PC-3 (cell line): ENCODE measurements at places on chromosomes 12 and 14.

GRCh38 chr14:68775614-68776126, 17.2 kb downstream of the ZFP36L1 start:
- no peaks in the 10 kb centered on the region for H3K36me3 ChIP-seq
- DNase-seq = no peak
- no peak overlapping the region for H3K4me3 ChIP-seq
- H3K4me1 ChIP-seq = peaks cover 37% of the 10 kb centered on the region
- no peaks in the 10 kb centered on the region for H3K27me3 ChIP-seq

GRCh38 chr12:1515428-1515827, 79.0 kb downstream of the FBXL14 start:
- H3K4me3 ChIP-seq = no peak overlapping the region
- no peak for DNase-seq
- H3K36me3 ChIP-seq = no peaks in the 10 kb centered on the region

DNA sequence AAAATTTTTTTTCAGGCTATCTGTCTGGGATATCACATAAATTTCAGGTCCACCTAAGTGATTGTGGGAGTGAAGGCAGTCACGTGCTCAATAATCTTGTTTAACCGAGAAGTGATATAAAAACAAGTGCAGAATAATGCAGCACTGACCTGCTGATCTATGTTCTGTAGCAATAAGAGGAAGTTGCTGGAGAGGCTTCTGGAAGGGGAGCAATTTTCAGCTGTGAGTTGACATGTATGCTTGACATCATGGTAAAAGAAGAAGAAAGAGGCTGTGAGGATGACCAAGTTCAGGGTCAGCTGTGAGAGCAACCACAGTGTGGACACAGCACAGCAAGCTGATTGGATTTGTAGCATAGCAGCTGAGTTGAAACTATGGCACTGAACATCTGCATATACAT, 172.0 kb upstream of the PELI2 start:
- H3K4me3 ChIP-seq = no peak overlapping the region
- peaks cover 30% of the 10 kb centered on the region; the same call in 1 of the 2 replicates for H3K27me3 ChIP-seq
- no peak for DNase-seq
- no peaks in the 10 kb centered on the region for H3K4me1 ChIP-seq

DNA sequence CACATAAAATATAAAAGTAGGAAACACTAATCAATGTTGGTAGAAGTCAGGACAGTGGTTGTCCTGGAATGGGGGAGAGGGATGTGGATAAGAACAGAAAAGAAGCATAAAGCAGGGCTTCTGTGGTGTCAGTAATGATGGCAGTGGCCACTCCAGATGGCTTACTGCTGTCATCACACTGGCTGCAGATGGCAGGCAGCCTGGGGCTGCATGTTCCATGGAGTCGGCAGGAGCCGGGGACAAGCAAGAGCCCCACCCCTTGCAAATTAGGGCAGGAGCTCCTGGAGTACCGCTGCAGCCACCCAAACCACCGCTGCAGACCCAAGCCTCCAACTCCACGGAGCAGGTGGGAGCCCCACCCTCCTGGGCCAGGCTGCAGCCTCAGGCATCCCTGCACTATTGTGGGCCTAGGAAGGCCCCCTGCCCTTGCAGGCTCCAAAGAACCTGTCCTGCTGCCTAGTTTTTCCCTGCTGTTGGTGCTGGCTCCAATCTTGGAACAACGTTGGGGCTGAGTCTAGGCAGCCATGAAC, 28.8 kb upstream of the SLC5A8 start:
- H3K4me1 ChIP-seq = no peaks in the 10 kb centered on the region
- no peaks in the 10 kb centered on the region for H3K36me3 ChIP-seq
- DNase-seq = no peak

GRCh38 chr12:56589783-56590182, 40.3 kb downstream of the BAZ2A start:
- no peaks in the 10 kb centered on the region for H3K27me3 ChIP-seq
- no peak overlapping the region for H3K27ac ChIP-seq
- H3K36me3 ChIP-seq = peaks cover 17% of the 10 kb centered on the region; the same call in 1 of the 2 replicates
- H3K4me3 ChIP-seq = no peak overlapping the region

DNA sequence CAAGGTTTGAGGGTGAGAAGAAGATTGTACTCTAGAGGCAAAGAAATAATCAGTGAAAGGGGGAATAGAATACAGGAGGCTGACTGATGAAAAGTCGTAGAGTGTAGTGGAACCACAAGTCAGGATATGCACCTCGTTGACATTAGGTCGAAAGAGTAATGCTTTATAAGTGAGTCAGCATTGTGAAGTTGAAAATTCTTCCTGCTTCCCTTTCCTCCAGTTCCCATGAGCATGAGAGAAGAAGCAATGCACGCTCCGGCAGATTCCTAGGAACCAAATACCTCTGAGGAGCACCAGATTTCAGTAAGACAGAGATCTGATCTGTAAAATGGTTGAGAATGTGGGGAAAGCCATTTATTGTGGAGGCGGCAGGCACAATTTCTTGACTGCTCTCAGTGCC, 16.5 kb downstream of the CCER1 start:
- DNase-seq = peak; percentile 94
- H3K4me1 ChIP-seq = peaks cover 39% of the 10 kb centered on the region
- H3K36me3 ChIP-seq = no peaks in the 10 kb centered on the region
- H3K27ac ChIP-seq = peak overlapping the region; percentile 92

GRCh38 chr12:19186722-19187661, 57.5 kb downstream of the PLEKHA5 start:
- H3K4me1 ChIP-seq = peaks cover 5% of the 10 kb centered on the region
- no peak overlapping the region for H3K4me3 ChIP-seq
- no peaks in the 10 kb centered on the region for H3K27me3 ChIP-seq
- H3K27ac ChIP-seq = no peak overlapping the region
- peak; percentile 68 for DNase-seq

DNA sequence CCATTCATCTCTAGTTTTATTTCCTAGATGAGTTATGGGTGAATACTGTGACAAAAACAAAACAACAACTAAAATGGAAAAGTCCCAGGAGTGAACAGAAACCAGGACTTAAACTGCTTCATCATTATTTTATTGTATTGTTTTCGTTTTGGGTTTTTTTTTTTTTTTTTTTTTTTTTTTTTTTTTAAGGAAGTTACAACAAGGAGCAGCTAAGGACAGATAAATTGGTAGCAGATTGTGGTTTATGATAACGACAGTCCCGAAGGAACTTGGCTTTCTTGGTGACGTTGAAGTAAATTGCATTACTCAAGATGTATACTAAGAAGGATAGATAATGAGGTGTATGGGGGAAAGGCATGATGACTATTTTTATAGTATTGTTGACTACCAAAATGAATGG, 866.3 kb downstream of the NRXN3 start:
- H3K36me3 ChIP-seq = no peaks in the 10 kb centered on the region
- no peak overlapping the region for H3K4me3 ChIP-seq

DNA sequence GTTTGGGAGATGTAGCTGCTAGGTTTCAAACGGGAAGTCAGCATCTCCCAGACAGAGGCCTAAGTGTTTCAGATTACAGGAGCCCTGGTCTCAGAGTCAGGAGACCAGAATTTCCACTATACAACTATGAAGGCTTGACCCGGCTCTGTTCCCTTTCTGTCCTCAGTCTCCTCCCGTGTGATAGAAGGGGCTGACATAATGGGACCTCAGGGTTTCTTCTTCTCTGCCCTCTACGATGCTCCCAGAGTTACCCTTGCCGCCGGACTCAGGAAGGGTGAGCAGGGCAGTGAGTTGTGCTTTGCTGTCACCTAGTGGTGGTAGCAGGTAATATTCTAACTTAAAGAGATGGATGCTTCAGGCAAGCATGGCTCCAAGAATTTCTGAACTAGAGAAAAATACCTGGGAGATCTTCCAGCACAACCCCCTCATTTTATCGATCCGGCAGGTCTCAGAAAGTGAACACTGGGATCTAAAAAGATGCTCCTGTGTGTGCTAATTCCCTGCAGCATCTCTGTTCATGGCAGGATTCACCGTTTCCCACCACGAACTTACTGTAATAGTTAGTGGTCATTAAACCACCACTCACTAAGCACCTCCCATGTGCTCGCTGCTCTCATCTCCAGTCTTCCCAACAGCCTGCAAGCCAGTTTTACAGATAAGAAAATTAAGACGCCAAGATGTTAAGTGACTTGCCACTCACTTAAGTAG, 84.4 kb downstream of the VWF start:
- no peaks in the 10 kb centered on the region for H3K27me3 ChIP-seq
- H3K27ac ChIP-seq = no peak overlapping the region
